ENCODE measurements at places on chromosomes 4 and X. TPM values are rescaled to one million over a fixed set of nuclear protein-coding genes. Genes with fewer than 3 reads are reported as not detected.

DNA sequence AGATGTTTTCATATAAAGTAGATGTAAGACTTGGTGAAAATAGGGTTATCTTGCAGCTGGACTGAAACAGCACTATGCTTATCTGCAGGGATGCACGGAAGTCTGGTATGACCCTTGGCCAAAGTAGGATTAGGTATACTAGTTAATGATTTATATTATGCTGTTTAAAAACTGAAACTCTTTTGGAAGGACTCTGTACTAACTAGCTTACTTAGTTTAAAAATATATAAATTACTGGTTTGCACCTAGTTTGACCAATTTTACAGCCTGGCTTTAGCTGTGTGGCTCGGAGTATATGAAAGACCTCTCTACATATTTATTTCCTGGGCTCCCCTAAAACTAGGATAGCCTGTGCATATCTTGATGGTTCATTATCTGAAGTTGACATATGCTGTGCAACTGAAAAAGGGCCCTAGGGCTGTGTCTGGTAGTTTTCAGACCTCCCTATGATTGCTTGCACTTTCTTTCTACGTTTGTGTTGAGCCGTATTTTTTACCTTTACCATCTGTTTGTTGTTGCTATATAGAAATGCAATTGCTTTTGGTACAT is 89.2 kb downstream of the TMEM144 start:
- no peaks in the 10 kb centered on the region for H3K4me1 ChIP-seq
- DNase-seq, result no peak
- H3K27me3 ChIP-seq, result no peaks in the 10 kb centered on the region
- no peaks in the 10 kb centered on the region for H3K36me3 ChIP-seq
- H3K27ac ChIP-seq, result no peak overlapping the region
- H3K4me3 ChIP-seq, result no peak overlapping the region

GRCh38 chr4:185472103-185472542 is 590 bp upstream of the CCDC110 start:
- H3K27me3 ChIP-seq, result peaks cover 23% of the 10 kb centered on the region
- H3K27ac ChIP-seq, result no peak overlapping the region
- H3K4me1 ChIP-seq, result peaks cover 10% of the 10 kb centered on the region

DNA sequence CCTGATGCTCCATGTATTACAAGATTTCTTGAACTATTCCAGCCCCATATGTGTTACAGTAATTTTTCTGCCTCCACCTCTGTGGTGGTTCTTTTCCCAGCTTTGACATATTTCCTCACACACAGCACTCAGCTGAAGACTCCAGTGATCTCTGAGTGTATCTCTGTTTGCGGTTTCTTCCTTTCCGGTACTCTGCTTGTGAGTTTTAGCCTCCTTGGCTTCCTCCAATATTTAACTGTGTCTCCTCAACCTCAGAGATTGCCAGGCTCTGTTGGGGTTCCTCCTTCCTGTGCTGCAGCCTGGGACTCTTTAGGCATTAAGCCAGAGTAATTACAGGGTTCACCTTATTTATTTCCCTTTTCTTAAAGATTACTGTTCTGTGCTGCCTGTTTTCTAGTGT is 73.2 kb downstream of the NFKB1 start:
- no peak overlapping the region for H3K4me3 ChIP-seq
- no peak overlapping the region for H3K27ac ChIP-seq
- H3K27me3 ChIP-seq, result no peaks in the 10 kb centered on the region
- no peaks in the 10 kb centered on the region for H3K36me3 ChIP-seq
- DNase-seq, result no peak

GRCh38 chrX:65195621-65196020 is 219.4 kb upstream of the ZC4H2 start:
- no peaks in the 10 kb centered on the region for H3K36me3 ChIP-seq
- no peak for DNase-seq
- no peak overlapping the region for H3K4me3 ChIP-seq
- peaks cover 19% of the 10 kb centered on the region for H3K4me1 ChIP-seq
- H3K27me3 ChIP-seq, result no peaks in the 10 kb centered on the region
- H3K27ac ChIP-seq, result no peak overlapping the region

The HS6ST2 gene
- total RNA-seq, result 4.8 TPM

Measured in GM23338 (cell line).